ENCODE measurements at places on chromosomes 6 and 20.

DNA sequence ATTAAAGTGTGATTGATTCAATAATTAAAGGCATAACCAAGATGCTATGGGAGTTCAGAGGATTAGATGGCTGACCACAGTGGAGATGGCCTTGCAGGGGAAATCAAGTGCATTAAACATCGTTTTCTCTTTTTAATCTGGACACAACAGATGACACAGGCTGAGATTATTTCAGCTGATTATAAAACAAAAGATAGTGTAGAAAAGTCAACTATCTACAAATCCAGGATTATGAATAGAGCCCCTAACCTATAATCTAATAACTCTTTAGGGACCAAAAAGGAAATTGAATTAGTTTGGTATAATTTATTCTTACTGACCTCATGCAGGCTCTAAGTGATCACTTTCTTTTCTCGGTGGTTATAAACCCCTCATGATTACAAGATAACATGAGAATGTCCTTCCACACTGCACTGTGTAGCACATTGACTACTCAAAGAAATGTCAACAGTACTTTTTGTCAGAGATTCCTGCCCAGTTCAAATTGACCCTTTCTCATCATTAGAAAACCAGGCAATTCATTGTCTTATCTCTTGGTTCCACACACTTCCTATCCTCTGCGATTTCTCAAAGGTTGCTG, 122.1 kb downstream of the PKHD1 start:
- no peak for DNase-seq

DNA sequence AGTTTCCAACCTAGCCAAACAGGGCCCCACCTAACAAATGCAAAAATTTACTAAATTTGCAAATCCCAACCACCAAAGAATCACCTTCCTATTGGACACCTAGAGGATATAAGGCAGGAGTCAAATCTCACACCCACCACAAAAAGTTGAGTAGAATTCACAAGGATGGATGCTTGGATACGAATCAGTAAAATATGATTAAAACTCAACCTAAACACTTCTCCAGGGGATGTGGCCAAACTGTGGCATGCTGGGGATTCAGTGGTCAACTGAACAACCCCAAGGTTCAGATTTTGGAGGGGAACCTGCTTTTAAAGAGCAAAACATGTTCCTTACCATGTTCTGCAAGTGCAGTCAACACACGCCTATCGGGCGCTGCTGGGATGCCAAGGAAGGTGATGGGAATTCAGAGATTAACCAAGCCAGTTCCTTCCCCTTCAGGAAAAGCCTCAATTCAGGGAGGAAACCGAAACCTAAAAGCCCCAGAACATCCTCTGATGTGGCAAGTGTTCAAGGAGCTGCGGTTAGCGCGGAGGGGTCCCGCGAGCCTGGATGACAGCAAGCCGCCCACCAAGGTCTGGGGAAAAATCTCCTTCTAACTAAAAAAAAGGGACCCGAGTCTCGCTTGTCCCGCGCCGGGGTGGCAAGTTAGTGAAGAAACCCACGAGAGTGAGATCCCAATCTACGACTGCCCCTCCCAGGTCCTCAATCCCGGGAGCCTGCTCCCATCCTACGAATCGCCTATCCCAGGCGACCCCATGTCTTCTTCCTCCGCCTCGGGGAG, 902 bp downstream of the SAMHD1 start:
- DNase-seq = peak; percentile 53

GRCh38 chr6:154384191-154384590, 27.6 kb upstream of the IPCEF1 start:
- DNase-seq = no peak

- DNase-seq = no peak
These were observed 193.1 kb downstream of the SIM1 start for GRCh38 chr6:100271625-100272024.

DNA sequence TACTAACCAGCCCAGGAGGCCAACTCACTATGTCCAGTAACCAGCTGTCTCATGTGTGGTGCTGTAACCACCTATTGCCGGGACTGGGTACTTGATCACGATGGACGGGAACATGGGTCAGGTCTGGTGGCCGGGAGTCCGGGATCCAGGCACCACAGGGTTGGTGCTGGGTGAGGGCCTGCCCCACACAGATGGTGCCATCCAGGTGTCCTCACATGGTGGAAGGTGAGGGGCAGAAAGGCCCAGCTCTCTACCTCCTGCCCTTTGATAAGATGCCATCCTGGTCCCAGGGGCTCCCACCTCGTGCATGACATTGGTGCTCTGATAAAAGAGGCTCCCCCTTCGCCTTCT, 116.3 kb downstream of the TAF4 start:
- DNase-seq = no peak

GRCh38 chr20:10667077-10667401, 6.8 kb downstream of the JAG1 start:
- no peak for DNase-seq

DNA sequence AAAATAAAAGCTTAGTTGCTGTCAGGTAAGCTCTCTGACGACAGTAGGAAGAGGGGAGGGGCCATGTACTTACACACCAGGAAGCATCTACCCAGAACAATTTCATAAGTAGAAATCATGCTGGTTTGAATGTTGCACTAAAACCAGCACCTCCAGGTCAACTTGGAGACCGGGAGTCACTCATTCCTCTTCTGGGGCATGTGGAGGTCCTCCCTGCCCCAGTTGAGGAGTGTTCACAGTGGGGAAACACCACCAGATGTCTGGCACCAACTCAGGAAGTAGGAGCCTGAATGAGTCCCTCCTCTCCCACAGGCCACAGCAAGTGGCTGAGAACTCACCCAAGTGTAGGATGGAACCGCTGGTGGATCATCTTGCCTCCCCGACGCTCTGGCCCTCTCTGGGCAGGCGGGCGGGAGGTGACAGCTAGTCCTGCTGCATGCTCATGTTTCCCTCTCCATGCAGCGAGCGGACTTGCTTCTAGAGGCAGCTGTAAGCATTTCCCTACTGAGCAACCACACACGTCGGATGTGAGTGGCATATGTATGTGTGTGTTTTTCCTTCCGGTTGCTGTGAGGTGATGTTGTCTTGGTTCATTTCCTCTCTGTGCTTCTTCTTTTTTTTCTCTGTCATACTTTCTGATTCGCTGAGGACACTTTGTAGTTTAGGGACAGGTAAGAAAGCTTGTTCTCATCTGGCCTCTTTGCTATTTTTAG, 149.5 kb upstream of the NEDD9 start:
- DNase-seq = peak; percentile 80

GRCh38 chr6:119672725-119673124, 323.2 kb upstream of the MAN1A1 start:
- no peak for DNase-seq

DNA sequence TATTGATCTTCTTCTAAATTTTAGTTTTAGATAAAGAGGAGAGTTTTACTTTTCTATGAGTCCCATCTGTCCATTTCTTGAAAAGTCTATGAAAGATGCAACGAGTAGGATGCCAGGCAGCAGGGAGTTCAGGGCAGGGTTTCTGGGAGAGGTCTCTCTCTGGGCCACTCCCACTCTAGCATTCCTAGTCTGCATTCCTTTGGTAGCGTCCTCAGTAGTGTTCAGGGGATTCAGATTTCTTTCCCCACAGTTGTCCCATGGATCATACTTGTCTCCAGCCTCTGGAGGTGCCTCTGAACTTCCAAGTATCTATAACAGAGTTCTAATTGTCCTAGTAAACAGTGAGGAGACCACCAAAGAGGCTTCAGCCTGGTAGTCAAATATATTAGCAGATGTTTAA, 225.3 kb downstream of the RIMS1 start:
- no peak for DNase-seq

DNA sequence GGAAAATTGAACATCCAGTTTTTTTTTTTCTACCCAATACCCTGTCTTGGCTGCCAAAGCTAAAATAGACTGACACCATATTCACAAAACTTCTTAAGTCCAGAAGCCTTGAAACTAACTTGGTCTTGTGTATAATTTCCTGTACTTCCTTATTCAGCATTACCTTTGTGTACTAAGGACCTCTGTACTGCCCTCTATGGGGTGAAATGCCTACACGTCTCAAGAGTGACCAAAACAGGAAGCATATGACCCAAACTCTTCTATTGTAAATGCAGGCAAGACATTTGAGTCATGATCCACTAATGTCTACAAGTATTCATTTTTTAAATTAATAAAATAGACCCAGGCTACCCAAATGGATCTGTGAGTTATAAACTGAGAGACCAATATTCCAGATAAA, 50.4 kb downstream of the HMGCLL1 start:
- no peak for DNase-seq

DNA sequence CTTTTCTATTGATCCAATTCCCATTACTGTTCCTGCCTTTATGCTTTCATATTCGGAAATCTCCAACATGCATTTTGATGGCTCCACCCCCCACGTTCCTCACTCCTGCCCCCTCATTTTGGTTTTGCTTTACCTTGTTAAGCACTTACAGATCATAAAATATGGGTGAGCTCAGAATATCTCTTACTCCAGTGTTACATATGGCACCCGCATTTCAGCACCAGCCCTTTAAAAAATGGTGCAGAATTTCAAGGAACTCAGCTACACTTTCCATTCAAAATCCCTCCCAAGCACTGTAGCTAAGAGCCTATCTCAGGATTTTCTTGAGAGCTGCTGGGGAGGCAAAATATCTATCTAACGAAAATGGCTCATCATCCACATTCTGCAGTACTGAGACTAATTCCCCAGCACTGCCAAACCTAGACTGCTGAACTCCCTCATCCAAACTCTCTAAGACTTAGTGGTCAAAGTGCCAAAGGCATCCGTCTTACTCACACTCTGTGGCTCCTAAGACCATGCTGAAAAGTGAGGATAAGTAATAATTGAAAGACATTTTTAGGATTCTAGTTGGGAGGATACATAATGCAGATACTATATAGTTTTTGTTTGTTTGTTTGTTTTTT, 7.8 kb downstream of the SGK1 start:
- DNase-seq = no peak

DNA sequence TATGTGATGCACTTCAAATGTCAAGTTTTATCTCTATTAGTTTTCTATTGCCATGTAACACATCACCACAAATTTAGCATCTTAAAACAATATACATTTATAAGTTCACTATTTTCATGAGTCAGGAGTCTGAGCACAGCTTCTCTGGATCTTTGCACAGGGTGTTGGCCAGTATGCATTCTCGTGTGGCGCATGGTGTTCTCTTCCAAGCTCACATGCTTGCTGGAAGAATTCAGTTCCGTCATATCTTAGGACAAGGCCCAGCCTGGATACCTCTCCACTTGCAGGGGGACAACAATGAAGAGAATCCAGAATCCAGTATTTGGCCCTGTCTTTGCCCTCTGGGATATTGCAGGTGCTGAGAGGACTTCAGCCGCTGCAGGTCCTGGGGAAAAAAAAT, 51.0 kb upstream of the ECI2 start:
- DNase-seq = no peak

- DNase-seq = no peak
These were observed 933.4 kb downstream of the TFAP2A start for GRCh38 chr6:9481292-9482029.

DNA sequence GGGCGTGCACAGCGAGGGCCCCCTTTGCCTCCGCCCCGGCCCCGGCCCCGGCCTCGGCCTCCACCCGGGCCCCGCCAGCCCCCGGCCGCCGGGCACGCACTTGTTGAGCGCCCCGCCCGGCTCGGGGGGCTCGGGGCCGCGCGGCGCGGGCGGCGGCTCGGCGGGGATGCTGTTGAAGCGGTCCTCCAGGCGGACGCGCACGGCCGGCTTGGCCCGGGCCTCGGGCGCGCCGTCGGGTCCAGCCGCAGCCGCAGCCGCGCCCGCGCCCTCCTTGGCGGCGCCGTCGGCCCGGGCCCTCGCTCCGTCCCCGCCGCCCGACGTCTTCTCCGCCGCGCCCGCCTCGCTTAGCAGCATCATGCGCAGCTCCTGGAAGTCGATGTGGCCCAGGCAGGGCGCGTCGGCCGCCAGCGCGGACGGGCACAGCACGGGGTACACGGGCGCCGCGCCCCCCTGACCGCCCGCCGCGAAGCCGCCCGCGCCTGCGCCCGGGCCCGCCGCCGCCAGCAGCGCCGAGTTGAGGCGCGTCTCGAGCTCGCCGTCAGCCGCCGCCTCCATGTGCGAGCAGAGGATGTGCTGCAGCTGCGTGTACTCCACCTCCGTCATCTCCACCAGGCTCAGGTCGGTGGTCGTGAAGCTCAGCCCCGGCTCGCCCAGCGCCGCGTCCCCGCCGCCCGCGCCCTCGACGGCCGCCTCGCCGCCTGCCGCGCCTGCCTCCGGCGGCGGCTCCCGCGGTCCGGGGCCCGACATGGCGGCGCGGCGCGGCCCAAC, 514 bp downstream of the TCFL5 start:
- DNase-seq = peak; percentile 59

GRCh38 chr6:125030969-125031368, 68.7 kb downstream of the RNF217 start:
- DNase-seq = no peak

- no peak for DNase-seq
These were observed 209.0 kb upstream of the RSPO3 start for GRCh38 chr6:126909493-126909892.

- peak; percentile 21 for DNase-seq
These were observed 106.3 kb downstream of the TNFRSF21 start for GRCh38 chr6:47203266-47203937.

DNA sequence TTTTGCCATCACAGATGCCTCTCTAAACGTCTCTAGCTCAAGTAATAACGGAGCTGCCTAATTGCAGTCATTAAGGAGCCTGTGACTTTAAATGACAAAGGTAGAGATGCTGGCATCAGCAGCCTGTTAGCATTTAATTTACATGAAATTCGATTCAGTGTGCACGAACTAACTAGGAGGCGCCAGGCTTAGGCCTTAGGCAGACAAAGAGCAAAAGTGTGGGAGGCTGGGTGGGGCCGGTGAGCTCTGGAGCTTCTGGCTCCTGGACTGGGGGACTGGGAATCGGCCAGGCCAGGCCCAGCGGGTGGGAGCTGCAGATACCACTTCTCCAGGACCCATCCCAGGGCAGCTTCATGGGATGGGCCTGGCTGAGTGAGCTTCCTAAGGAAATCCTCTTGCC, 170.0 kb upstream of the AGPAT4 start:
- DNase-seq = no peak

DNA sequence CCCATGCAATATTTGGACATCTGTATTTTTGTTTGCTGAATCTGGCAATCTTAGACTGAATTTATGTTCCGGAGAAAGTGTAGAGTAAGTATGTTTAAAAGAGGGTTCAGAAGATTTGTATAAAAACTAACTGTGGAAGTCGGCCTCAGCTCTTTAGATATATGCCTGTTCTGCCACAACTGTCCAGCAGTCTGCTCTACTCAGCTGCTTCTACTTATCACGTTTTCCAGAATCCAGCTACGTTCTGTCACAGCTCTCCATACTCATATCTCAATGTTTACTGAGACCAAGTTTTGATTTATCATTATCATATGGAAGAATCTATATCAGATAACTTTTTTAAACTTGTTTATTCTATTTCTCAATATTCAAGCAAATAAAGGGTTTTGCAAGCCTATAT, 721.3 kb downstream of the EYS start:
- no peak for DNase-seq

DNA sequence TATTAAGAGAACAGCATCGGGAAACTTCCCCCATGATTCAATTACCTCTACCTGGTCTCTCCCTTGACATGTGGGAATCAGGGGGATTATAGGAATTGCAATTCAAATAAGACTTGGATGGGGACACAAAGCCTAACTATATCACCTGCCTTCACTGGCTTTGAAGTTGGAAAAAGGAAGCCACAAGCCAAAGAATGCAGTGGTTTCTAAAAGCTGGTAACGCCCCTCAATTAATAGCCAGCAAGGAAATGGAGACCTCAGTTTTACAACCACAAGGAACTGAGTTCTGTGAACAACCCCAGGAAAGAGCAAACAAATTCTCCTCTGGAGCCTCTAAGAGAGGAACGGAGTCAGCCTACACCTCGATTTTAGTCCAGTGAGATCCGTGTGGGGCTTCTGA, 244.1 kb downstream of the TFAP2A start:
- no peak for DNase-seq

- DNase-seq = peak; percentile 38
These were observed 27.4 kb downstream of the KCNQ5 start for GRCh38 chr6:72649032-72649984.
